ENCODE measurements at places on chromosomes 12 and 14. TPM values are rescaled to one million over a fixed set of nuclear protein-coding genes. Genes with fewer than 3 reads are reported as not detected.

DNA sequence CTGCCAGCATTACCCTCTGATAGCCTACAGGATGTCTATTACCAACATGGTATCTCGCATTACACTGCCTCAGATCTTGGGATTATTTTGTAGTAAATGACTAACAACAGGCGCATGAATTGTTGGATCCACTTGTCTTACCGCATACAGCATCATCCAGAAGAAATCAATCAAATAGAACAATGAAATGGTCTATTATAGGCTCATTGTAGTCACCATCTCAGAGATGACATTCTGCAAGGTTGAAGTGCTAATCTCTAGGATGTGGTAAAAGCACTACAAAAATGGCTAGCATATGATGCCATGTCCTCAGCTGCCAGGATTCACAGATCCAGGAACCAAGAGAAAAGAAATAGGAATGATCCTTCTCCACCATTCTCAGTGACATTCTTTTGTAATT, 52.0 kb downstream of the WASHC3 start:
- H3K36me3 ChIP-seq = peaks cover 3% of the 10 kb centered on the region
- H3K4me1 ChIP-seq = no peaks in the 10 kb centered on the region
- H3K27me3 ChIP-seq = no peaks in the 10 kb centered on the region
- no peak overlapping the region for H3K4me3 ChIP-seq
- no peak overlapping the region for H3K27ac ChIP-seq

DNA sequence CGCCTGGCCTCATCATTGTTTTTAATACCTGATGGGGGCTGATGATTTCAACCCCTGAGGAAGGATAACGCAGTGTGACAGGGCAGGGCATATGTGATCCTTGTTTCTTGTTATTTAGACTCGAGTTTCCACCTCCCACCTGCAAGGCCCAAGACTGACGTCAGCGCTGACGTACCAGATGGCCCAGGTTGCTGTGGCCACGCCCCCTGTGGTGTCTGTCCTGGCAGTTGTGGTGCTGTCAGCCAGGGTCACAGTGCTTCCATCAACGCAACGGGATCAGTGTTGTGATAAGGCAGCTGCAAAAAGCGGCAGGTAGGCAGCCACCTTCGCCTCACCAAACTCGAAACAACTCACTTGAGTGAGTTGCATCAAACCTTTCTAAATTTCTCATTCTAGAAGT, 18.4 kb downstream of the DDX51 start:
- DNase-seq = no peak
- H3K4me1 ChIP-seq = no peaks in the 10 kb centered on the region
- no peak overlapping the region for H3K4me3 ChIP-seq
- no peaks in the 10 kb centered on the region for H3K27me3 ChIP-seq
- no peak overlapping the region for H3K27ac ChIP-seq

GRCh38 chr14:100193417-100194357, 34.2 kb upstream of the DEGS2 start:
- H3K4me1 ChIP-seq = peaks cover 13% of the 10 kb centered on the region
- H3K36me3 ChIP-seq = no peaks in the 10 kb centered on the region
- no peaks in the 10 kb centered on the region for H3K27me3 ChIP-seq
- peak overlapping the region; percentile 61 for H3K27ac ChIP-seq

DNA sequence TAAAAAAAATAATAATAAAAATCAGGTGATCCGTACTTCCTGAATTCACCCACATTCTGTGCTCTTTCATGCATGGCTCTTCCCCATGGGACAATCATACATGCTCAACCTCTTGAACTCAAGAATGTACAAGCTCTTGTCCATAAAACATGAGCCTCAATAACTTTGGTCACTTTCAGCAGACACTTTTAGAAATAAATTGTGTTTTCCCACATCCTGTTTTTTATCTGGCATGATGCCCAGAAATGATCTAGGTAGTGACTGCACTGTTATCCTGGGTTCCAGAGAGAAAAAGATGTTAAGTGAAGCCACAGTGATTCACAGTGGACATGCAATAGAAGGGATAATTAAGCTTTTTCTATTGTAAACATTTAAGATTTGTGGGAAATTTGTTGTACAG, 537.6 kb upstream of the TMEM132C start:
- no peaks in the 10 kb centered on the region for H3K36me3 ChIP-seq
- H3K4me1 ChIP-seq = no peaks in the 10 kb centered on the region
- no peak overlapping the region for H3K27ac ChIP-seq
- no peak overlapping the region for H3K4me3 ChIP-seq
- no peak for DNase-seq

Gene CACNA1C
- polyA plus RNA-seq = 0.44 TPM

DNA sequence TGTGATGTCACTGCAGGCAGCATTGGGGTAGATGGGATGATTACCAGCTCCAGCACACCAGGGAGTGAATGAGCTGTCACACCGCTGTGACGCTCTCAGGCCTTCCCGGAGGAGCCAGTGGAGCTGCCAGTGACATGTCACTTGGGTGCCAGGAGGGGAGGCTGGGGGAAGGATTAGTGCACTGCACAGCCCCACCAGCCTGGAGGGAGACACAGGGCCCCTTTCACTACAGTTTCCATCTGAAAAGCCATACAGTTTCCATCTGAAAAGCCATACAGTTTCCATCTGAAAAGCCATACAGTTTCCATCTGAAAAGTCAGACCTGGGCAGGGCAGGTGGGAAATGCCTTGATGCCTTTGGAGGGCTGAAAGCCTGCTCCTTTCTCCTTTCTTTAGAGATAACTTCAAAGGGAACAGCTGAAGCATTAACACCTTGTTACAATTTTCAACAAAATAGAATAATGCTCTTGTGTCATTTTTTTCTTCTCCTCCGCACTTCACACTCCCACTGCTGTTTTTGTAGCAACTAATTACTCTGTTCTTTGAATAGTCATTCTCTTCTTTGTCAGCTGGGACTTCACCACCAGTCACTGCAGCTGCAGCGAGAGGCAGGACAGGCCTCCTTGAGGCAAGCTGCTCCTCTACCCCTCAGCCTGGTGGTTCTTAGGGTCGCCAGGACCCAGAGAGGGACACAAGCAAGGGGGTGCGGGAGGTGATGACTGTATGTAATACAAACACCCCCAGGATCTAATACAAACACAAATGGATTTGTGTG, 256.9 kb upstream of the RGS6 start:
- H3K36me3 ChIP-seq = peaks cover 25% of the 10 kb centered on the region
- H3K27me3 ChIP-seq = no peaks in the 10 kb centered on the region
- no peaks in the 10 kb centered on the region for H3K4me1 ChIP-seq
- DNase-seq = no peak
- no peak overlapping the region for H3K4me3 ChIP-seq
- no peak overlapping the region for H3K27ac ChIP-seq

Gene SDSL
- polyA plus RNA-seq = 41.4 TPM

GRCh38 chr14:33634631-33635030, 316.2 kb downstream of the EGLN3 start:
- no peak overlapping the region for H3K27ac ChIP-seq
- no peaks in the 10 kb centered on the region for H3K4me1 ChIP-seq
- H3K4me3 ChIP-seq = no peak overlapping the region
- no peaks in the 10 kb centered on the region for H3K36me3 ChIP-seq
- H3K27me3 ChIP-seq = no peaks in the 10 kb centered on the region

DNA sequence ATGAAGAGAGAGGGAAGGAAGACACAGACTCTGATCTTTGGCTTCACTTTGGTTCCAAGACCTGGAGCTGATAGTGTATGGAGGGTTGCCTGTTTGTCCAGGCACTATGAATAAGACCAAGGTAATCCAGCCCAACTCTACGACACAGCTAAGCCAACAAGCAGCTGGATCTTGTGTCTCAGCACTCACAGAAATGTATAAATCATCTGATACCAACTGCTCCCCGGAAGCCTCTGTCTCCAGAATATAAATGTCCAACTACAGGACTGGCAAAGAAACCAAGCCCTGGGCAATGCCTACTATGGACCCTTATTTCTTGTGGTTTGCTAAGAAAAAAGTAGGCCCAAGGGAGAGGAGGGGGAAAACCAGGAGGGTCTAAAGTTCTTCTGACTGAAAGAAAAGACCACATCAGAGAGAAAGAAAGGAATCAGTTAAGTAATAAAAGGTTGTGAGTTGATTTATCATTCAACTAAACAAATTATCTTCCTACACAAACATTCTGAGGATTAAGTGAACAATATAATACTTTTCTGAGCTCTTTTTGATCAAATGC, 204.0 kb downstream of the DAD1 start:
- H3K27ac ChIP-seq = no peak overlapping the region
- no peak for DNase-seq
- no peaks in the 10 kb centered on the region for H3K36me3 ChIP-seq
- H3K4me3 ChIP-seq = no peak overlapping the region

DNA sequence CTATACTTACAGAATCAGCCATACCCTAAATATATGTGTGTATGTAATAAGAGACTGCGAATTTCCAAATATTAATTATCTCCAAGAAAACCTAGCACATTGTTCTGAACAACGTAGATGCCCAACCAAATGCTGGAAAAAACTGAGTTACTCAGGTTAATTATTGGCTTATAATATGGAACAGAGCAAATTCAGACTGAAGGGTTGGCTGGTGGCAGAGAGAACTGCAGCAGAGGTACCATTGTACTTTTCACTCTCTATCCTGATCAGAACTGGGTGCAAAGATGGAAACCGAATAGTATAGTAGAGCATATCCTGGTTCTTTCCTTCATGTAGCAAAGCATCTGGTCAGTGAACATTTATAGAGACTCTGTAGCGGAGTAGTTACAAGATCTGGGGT, 185.7 kb downstream of the SLC2A13 start:
- no peak overlapping the region for H3K4me3 ChIP-seq
- H3K4me1 ChIP-seq = peaks cover 27% of the 10 kb centered on the region
- H3K27me3 ChIP-seq = no peaks in the 10 kb centered on the region
- H3K27ac ChIP-seq = no peak overlapping the region
- DNase-seq = no peak

DNA sequence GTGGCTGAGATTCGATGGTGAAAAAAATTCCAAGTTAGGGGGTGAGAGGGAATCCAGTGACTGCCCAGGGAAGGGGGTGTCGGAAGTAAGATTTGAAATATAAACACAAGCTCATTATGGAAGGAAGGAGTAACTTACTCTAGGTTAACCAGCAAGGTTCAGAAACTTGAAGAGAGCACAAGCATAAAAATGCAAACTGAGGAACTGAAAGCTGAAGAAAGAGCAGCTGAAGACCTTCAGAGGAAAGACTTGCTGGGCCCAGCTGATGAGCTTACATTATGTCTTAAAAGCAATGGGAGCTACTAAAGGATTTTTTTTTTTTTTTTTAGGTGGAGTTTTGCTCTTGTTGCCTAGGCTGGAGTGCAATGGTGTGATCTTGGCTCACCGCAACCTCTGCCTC, 189.7 kb upstream of the GRIN2B start:
- no peaks in the 10 kb centered on the region for H3K4me1 ChIP-seq
- H3K36me3 ChIP-seq = no peaks in the 10 kb centered on the region
- no peaks in the 10 kb centered on the region for H3K27me3 ChIP-seq
- H3K27ac ChIP-seq = no peak overlapping the region
- DNase-seq = no peak
- H3K4me3 ChIP-seq = no peak overlapping the region

DNA sequence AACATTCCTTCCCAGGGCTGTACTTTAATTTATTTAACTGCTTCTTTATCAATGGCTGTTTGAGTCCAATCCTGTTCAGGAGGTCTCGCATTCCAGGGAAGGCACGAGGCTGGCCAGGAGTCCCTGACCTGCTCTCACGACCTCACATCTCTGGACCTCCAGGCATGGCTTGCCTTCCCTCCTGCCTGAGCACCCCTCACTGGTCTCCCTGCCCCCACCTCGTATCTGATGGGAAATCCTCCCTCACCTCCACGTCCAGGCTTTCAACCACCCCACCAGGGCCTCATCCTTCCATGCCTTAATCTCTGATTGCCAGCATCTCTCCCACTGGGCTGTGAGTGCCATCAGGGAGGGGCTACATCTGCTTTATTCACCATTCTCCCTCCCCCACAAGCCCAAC, 29.0 kb downstream of the PRKAB1 start:
- H3K36me3 ChIP-seq = no peaks in the 10 kb centered on the region
- no peaks in the 10 kb centered on the region for H3K27me3 ChIP-seq
- no peak for DNase-seq
- no peak overlapping the region for H3K4me3 ChIP-seq
- no peaks in the 10 kb centered on the region for H3K4me1 ChIP-seq

Gene PSMC6
- polyA plus RNA-seq = 43.2 TPM

DNA sequence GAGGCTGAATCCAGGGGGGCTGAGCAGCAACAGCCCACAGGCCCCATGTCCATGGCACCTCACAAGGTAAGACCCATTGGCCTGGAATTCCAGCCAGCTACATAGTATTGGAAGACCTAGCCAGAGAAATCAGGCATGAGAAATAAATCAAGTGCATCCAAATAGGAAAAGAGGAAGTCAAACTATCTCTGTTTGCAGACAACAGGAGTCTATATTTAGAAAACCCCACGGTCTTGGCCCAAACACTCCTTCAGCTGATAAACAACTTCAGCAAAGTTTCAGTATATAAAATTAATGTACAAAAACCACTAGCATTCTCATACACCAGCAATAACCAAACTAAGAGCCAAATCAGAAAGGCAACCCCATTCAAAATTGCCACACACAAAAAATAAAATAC, 16.9 kb downstream of the PDE6H start:
- H3K27me3 ChIP-seq = no peaks in the 10 kb centered on the region
- H3K36me3 ChIP-seq = no peaks in the 10 kb centered on the region
- no peak for DNase-seq
- H3K27ac ChIP-seq = no peak overlapping the region
- H3K4me3 ChIP-seq = no peak overlapping the region

- no peak for DNase-seq
- no peaks in the 10 kb centered on the region for H3K27me3 ChIP-seq
- no peak overlapping the region for H3K4me3 ChIP-seq
- H3K36me3 ChIP-seq = no peaks in the 10 kb centered on the region
- H3K27ac ChIP-seq = no peak overlapping the region
These were observed 556.9 kb downstream of the SLC16A7 start for GRCh38 chr12:60152756-60153155.

Gene MDGA2
- 0.22 TPM for polyA plus RNA-seq

DNA sequence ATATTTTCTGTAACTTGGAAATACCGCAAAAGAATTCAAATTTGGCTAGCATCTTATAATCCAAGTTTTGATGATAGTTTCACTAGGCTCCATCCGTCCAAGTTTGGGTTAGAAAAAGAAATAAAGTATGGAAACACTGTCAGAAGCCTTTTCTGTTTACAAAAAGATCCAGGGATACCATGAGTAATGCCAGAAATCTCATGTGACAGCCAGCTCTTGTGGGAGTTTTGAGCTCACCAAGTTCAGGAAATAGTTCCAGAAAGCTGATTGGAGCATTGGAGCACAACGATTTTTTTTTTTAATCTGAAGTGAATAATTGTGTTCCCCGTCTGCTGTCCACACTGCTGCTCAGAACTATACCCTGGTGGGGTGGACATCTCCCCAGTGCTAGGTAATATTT, 229.7 kb upstream of the NPAS3 start:
- no peaks in the 10 kb centered on the region for H3K36me3 ChIP-seq
- no peaks in the 10 kb centered on the region for H3K4me1 ChIP-seq
- no peak for DNase-seq
- no peaks in the 10 kb centered on the region for H3K27me3 ChIP-seq

- H3K27me3 ChIP-seq = no peaks in the 10 kb centered on the region
- no peak overlapping the region for H3K27ac ChIP-seq
- DNase-seq = no peak
- no peak overlapping the region for H3K4me3 ChIP-seq
These were observed 61.2 kb upstream of the TMTC2 start for GRCh38 chr12:82625523-82625922.

Measured in liver (tissue), 10 donors.